Stimulated activated CD8-positive, alpha-beta memory T cell treated with anti-CD3 and anti-CD28 coated beads, Interleukin-15, amount 100 ng/mL, for 4 hours (primary cell): ENCODE measurements at places on chromosomes 7 and 10.

DNA sequence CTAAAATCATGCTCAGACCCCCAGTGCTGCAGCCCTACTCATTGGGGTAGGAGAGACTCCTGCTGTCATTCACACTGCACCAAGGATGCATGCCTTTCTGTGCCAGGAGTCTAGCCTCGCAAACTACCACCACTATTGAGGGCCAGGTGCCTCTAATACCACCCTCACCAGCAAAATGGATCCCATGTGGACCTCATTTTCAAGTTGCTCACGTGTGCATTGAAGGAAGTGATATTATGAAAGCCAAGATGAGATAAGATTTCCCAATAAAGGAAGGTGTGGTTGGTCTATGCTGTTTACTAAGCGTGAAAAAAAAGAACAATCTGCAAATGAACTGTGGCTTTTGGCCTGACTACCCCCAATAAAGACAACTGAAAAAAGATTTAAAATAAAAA is 7.2 kb upstream of the LAMTOR4 start:
- no peak for DNase-seq

- no peak for DNase-seq
Measured at GRCh38 chr7:129882531-129882930, 70.2 kb downstream of the UBE2H start.

GRCh38 chr7:143015926-143016490 is 10.9 kb downstream of the OR9A2 start:
- no peak for DNase-seq

DNA sequence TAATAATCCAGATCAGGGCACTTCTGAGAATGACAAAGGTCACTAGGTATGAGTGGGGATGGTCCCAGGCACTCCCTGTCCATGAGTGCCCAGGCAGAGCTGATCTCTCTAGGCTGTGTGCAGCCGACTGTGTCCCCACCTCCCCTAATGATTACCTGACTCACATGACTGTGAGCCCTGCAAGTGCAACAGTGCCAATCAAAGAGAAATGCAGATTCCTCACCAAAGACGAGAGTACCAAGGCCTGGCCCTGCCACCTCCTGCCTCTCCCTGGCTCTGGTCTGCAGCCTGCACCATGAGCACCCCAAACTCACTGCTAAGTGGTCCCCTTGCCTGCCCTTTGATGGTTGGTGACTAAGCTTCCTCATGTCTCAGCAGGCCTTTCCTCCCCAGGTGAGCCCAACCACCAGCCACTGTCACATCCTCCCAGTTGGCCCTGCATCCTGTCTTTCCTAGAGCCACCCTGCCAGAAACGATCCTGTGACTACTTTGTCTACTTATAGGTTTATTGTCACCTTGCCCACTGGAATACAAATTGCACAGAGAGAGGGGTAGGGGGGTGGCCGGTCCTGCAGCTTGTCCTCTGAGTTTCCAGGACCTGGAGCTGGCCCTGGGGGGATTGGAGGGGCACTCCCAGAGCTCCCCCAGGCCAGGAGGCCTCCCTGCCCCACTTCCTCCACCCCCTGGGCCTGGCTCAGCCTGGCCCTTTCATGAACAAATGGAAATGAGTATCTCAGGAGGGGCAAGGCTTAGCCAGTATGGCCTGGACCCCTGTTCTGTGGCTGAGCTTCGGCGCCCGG is 22.4 kb upstream of the GDF10 start:
- DNase-seq = peak; percentile 12

GRCh38 chr10:89556600-89556999 is 21.2 kb upstream of the SLC16A12 start:
- DNase-seq = no peak

DNA sequence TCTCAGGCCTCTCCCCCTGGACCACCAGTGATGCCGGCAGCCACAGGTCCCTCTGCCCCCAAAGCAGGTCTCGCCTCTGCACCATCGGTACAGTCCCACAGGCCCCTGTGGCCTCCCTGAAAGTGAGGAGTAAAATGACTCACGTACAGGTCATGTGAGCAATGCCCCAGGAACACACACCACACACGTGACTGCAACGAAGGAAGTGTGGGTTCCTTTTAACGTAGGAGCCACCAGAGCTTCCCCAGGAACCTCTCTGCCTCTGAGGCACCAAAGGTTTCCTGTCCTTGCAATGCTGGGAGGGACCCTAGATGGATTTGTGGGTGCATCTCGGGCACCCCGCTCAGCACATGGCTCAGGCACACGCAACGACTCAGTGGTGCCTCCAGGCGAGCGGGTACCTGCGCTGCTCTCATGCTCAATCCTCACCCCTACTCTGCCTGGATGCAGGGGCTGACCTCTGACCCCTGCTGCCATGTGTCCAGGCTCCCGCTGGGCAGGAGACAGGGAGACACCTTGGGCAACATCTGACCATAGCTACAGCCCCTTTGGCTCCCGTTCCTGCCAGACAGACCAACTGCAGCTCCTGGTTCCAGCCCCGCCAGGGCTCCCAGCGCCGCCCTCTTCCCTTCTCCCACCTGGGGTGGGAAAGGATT is 120.7 kb downstream of the PRKAG2 start:
- DNase-seq = peak; percentile 27

DNA sequence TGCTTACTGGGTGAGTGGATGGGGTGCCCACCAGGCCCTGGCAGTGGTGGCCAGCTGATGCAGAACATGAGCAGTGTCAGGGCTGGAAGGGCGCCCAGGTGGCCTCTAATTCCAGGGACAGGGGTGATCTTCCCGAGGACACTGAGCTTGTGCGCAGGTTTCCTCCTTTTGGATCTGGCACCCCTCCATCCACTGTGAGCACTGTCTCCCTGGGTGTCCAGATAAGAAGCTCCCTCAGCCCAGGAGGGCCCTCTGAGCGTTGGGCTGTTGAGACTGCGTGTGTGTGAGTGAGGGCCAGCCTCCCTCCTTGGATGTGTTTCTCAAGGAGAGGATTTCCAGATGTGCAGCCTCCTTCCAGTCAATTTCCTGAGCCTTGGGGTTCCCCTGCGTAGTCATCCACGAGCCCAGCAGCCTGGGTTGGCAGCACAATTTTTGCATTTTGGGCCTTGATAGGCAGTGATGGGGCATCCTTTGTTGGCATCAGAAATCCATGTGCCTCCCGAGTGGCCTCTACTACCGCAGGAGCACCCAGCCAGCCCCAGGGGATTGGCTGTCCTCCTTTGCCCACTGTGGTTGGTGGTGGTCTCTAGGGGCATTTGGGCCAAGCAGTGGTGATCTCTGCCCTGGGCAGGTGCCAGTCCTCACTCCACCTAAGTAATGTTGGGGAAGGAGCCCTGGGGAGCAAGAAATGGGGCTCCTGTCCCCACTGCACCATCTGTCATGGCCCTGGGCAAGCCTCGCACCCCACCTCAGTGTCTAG is 20.9 kb upstream of the BTBD16 start:
- no peak for DNase-seq

DNA sequence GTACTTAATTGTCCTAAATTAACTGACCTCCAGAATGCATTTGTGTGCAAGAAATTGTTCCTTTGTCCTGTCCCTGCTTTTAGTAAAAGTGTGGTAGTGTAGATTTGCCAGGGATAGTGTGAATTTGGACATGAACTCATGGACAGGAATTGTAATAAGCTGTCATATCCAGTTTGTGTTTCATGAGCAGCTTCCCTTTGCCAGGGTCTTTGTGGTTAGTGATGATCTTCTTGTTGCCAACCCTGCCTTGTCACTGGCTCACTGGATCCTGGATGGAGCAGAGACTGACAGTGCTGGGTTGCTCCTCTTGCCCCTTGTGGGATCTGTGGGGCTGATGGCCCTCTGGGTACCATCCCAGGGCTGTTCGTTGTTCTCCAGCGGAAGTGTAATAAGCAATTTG is 110.1 kb downstream of the CCNY start:
- DNase-seq = no peak

GRCh38 chr7:39357648-39358047 is 208.6 kb upstream of the YAE1 start:
- no peak for DNase-seq

- no peak for DNase-seq
Measured at GRCh38 chr10:124680675-124681074, 63.5 kb downstream of the FAM53B start.

DNA sequence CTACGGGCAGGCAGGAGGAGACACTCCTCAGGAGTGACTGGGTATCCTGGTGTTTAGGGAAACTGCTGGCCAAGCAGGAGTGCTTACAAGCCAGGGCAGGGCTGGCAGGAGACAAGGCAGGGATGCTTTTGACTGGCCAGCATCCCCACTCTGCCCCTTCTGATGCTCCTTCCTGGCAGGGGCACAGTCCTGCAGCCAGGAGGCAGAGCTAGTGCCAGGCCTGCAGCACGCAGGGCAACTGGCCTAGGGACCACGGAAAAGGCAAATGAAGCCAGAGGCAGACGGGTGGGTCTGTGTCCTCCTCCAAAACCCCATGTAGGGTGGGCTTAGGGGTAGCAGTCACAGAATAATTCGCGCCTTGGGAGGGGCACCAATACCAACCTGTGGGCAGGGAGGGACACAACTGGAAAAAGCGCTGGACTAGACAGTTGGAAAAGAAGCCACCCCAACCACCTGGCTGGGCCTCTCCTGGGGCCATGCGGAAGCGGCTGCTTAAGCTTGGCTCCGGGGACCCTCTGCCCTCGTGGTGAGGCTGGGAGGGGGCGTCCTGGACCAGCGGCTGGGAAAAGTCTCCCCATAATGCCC is 4.8 kb downstream of the IMPDH1 start:
- DNase-seq = no peak

DNA sequence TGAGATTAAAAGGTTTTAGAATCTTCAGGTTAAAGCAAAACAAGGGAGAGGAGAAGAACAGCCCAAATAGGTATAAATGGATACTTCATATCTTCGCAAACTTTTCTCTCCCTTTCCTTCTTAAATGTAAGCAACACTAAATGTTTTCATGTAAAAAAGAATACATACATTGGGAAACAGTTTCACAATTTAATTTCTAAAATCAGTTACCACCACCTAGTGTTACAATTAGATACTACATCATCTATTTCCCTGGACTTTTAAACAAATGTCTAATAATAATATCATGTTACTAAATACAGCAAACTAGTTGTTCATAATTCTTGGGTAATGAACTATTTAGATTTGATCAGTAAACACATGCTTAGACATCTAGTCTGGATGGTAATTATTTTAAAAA is 35.8 kb downstream of the MINDY3 start:
- DNase-seq = no peak

GRCh38 chr10:26698909-26699308 is 1.4 kb downstream of the PDSS1 start:
- no peak for DNase-seq

GRCh38 chr7:17402628-17403278 is 104.3 kb downstream of the AHR start:
- no peak for DNase-seq

GRCh38 chr10:114420811-114421485 is 16.6 kb upstream of the AFAP1L2 start:
- DNase-seq = no peak

GRCh38 chr7:101239191-101239950 is 1.8 kb upstream of the CLDN15 start:
- DNase-seq = no peak

- DNase-seq = no peak
Measured at GRCh38 chr7:37952240-37952639, 31.8 kb downstream of the EPDR1 start.

DNA sequence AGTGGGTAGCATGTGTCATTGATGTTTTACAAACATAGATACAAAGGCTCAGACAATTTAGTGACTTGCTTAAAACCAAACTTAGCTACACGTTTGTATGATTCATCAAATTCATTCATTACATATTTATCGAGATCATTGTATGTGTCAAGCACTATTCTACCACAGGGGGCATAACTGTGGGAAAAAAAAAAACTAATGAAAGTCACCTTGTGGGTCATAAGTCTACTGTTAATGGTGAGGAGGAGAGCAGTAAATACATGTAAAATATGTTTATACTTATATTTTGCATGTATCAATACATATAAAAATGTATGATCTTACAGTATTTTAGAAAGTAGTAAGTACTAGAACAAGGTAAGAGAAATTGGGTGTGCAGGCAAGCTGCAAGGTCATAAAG is 933.8 kb downstream of the IPMK start:
- no peak for DNase-seq

- no peak for DNase-seq
Measured at GRCh38 chr7:5501465-5501864, 77.8 kb upstream of the TNRC18 start.

DNA sequence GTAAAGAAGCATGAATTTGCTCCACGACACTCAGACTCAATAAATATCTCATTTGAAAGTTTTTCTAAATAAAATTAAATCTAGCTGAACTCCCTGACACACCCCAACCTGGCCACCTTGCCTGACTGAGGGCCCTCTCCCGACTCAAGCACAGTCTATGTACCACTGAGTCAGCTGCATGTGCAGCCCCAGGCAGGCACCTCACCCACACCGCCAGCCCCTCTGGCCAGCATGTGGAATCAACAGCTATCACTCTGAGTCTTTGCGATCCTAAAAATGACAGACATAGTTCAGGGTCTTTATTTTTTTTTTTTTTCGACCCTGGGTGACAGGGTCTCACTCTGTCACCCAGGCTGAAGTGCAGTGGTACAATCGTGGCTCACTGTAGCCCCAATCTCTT is 35.2 kb downstream of the OAT start:
- DNase-seq = no peak

- DNase-seq = no peak
Measured at GRCh38 chr7:7573701-7574100, 7.0 kb downstream of the MIOS start.

DNA sequence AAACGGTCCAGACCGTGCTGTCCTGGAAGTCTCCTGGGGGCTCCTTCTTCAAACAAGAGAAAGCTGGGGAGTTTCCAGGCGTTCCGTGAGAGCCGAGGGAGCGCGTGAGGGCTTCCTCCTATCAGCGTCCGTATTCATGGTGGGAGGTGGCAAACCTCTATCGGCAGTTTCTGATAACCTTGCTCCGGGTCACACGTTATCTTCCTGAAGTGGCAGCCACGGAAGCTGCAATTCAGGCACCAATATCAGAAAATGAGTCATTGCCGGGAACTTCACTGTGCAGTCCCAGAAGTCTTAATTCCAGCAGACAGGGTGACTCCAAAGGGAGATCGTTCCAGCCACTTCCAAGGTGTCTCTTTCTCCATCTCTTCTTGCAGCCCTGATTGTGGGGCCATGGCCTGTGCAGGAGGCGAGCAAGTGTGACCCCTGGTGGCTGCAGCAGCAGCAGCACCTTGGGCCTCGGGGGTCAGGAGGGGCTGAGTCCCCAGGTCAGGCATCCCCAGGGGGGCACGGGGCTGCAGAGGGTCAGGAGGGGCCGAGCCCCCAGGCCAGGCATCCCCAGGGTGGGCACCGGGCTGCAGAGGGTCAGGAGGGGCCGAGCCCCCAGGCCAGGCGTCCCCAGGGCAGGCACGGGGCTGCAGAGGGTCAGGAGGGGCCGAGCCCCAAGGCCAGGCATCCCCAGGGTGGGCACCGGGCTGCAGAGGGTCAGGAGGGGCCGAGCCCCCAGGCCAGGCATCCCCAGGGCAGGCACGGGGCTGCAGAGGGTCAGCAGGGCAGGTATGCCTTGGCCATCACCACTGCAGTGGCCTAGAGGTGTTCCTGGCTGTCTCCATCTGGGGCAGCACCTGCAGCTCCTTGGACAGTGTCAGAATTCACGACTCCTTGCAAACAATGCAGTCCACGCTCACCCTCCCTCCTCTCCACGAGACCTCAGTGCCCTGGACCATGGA is 538.7 kb downstream of the DNAJB6 start:
- no peak for DNase-seq

GRCh38 chr7:16660702-16661464 is 14.9 kb downstream of the BZW2 start:
- DNase-seq = no peak

- DNase-seq = no peak
Measured at GRCh38 chr7:104851268-104851667, 162.7 kb upstream of the KMT2E start.

GRCh38 chr7:130095812-130096211 is 25.5 kb downstream of the KLHDC10 start:
- no peak for DNase-seq

GRCh38 chr10:118913825-118914224 is 115.7 kb upstream of the NANOS1 start:
- DNase-seq = no peak
